ENCODE measurements at places on chromosomes 3 and 15.

DNA sequence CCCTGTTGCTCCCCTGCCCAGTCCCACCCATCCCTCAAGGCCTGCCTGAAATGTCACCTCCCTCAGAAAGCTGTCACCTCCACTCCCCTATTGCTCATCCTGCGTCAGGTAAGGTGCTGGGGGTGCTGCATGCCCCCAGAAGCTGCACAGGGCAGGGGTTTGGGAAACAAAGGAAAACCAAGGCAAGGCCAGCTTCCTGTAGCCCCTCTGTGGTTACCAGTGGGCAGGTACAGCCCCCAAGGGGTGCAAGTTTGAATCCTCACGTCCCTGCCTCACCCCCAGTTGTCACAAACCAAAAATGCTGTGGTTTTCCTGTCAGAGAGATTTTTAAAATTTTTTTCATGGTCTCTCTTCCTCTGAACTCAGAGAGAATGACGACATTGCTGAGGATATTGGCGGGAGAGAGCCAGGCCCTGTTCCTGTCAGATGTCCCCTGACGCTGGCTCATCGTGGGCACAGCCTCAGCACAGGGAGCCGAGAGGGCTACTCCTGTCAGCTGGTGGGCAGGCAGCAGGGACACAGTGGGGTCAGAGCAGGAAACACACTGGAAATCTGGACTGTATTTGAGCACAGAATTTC lies 27.0 kb downstream of the PSTPIP1 start:
- no peak for DNase-seq

GRCh38 chr3:39550354-39551051 lies 83.0 kb downstream of the MOBP start:
- no peak for DNase-seq

DNA sequence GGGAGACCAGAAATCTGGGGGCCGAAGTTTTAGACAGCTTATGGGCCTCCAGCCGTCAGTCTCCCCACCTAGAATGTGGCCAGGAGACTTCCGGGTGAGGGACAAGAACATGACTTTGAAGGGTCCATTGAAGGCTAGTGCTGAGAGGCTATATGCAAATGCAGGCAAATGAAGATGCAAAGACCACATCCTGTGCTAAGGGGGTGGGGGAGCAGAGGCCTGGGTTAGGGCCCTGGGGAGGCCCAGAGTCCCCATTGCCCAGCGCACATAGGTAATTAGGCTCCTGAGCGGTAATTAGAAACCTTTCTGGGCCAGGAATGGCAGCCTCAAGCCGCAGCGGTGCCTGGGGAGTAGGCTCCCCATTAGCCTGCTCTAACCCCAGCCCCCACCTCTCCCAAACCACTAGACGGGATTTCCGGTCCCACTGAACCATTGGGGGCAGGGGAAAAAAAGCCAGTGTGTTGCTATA lies 6.8 kb downstream of the CSK start:
- peak; percentile 53 for DNase-seq

DNA sequence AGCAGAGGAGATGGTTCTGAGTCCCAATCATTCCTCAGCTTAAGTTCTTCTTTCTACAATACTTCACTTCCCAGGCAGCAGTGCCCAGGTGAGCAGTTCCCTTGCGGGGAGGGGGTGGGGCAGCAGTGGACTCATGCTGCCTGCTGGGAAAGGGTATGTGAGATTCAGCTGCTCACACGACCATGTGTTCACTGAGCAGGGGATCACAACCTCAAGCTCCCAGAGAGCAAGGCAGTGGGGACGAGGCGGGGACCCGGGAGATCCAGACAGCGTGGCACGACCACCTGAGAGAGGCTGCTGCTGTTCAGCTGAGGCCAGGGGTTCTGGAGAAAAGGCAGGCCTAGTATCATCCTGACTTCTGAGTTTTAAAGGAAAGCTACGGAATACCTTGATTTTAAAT lies 166.6 kb downstream of the XXYLT1 start:
- DNase-seq = no peak

GRCh38 chr3:120114981-120115380 lies 20.7 kb upstream of the GSK3B start:
- DNase-seq = no peak

GRCh38 chr15:52161406-52161966 lies 29.7 kb downstream of the GNB5 start:
- no peak for DNase-seq

DNA sequence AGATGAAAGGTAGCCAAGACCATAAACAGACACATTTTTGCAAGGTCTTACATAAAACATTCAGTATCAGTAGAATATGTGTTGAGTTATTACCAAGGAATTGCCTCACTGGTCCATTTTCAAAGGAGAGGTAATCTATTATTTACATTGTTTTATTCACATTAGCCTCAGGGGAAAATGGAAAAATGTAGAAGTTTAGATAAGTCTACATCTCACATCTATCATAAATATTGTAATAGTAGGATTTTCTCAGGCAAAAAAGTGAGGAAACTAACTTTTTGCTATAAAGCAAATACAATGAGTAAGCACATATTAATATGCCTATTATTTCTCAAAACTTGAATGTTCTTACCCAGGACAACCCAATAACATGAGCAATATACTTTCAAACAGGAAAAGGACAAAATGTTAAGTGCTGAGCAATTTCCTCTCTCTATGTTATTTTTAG lies 184.6 kb upstream of the AGTR1 start:
- no peak for DNase-seq

GRCh38 chr3:196202516-196202970 lies 8.7 kb downstream of the ZDHHC19 start:
- DNase-seq = no peak

GRCh38 chr3:186053954-186054791 lies 54.7 kb downstream of the ETV5 start:
- DNase-seq = no peak

- DNase-seq = no peak
Measured at GRCh38 chr3:136136454-136136853, 59.7 kb downstream of the MSL2 start.

DNA sequence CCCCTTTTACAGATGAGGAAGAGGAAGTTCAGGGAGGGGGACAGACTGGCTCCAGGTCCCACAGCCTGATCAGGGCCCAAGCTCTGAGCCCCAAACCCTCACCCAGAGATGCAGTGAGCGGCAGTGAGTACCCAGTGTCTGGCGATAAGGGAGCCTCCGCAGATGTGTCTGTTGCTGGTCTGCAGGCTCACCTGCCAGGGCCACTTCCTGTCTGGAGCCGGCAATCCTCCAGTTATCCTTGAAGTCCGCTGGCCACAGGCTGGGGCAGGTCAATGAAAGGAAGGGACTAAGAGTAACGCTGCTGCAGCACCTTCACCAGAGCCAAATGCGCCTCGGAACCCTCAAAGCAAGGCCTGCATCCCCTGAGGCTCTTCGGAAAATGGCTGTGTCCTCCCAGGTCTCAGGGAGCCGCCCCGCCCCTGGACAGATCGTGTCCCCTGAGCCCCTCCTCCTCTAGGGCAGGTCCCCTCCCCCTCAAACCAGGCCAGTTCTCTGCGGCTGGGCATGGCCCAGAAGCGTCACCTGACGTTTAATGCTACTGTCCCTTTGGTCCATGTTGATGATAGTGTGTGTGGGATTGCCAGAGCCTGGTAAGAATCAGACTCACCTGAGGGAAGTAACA lies 51.5 kb downstream of the MYL3 start:
- no peak for DNase-seq

DNA sequence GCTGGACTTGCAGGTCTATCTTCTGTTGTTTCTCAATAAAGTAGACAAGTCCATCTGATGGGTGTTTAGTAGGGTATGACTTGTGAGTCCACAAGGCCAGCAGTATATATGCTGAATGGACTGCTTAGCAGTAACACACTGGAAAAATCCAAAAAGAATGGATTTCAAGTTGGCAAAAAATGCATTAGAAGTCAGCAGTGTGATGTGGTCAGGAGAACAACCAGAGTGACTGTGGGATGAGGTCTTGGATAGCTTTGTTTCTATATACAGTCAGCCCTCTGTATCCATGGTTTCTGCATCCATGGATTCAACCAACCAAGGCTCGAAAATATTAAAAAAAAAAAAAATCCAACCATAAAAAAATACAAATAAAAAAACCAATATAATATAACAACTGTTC lies 55.8 kb downstream of the LPP start:
- DNase-seq = no peak

- DNase-seq = no peak
Measured at GRCh38 chr15:84793431-84794161, 23.6 kb upstream of the ALPK3 start.

- no peak for DNase-seq
Measured at GRCh38 chr15:81024265-81024872, 23.6 kb downstream of the TLNRD1 start.

DNA sequence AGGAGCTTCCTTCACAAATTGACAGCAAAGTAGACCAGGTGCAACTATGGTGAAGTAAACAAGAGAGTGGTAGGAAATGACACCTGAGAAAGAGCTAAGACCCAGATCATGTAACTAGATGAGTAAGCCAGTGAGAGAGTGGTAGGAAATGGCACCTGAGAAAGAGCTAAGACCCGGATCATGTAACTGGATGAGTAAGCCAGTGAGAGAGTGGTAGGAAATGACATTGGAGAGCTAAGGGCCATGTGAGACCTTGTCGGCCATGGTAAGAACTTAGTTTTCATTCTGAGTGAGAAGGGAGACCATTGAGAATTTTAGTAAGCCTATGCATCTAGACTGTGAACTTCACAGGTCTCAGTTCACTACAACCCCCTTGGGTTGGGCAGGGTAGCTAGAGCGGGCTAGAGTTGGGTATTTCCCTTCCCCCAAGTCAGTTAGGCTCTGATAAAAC lies 5.4 kb upstream of the SENP7 start:
- DNase-seq = peak; percentile 18

- no peak for DNase-seq
Measured at GRCh38 chr15:36925049-36925448, 175.3 kb downstream of the MEIS2 start.

DNA sequence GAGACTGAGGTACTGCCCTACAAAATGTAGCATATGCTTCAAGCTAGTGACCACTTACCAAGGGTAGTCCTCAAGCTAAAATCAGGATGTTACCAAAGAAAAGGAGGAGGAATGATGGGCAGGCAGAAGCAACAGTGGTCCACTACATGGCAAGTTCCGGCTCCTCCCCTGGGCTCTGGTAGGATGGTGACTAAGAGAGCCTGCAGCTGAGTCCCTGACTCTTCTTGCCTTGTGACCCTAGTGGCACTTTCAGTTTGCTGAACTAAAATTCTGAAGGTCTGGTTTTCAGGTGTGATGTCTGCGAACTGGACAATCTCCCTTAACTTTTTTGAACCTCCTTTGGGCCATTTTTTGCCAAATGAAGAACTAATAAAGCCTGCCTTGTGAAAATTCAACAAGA lies 40.9 kb downstream of the MRPL46 start:
- no peak for DNase-seq

- DNase-seq = no peak
Measured at GRCh38 chr15:40285151-40285550, 2.3 kb upstream of the ANKRD63 start.

- DNase-seq = no peak
Measured at GRCh38 chr3:106343811-106344210, 475.0 kb upstream of the CBLB start.

- no peak for DNase-seq
Measured at GRCh38 chr3:183307749-183308148, 54.7 kb downstream of the B3GNT5 start.

DNA sequence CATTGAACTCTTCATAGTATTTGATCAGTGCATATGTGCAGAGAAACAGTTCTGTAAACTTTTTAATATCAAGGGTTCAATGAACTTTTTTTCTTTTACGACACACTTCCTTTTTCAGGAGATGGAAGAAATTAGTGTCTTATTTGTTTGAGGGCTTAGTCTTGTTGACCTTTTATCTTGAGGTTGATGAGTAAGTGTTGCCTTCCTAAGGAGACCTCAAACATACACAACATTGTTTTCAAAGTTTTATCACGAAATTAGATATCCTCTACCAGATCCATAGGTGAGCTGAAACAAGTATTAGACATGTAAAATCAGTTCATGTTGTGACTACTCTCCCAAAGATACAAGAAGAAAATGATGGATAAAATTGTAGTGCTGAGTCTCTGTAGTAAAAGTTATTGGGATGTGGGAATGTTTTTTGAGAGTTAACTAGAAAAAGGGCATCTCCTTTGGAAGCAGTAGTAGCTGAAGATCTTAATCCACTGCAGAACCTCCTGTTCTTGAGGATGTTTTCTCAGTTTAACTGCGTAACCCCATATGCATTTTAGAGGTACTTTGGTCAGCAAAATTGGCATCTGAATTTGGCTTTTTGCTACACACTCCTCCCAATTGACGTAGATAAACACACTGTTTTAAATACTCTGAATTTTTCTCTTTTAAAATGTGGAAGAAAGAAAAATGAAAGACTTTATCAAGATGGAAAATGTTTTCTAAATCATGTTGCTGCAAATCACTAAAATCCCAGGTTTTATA lies 116.8 kb downstream of the GALK2 start:
- DNase-seq = no peak

DNA sequence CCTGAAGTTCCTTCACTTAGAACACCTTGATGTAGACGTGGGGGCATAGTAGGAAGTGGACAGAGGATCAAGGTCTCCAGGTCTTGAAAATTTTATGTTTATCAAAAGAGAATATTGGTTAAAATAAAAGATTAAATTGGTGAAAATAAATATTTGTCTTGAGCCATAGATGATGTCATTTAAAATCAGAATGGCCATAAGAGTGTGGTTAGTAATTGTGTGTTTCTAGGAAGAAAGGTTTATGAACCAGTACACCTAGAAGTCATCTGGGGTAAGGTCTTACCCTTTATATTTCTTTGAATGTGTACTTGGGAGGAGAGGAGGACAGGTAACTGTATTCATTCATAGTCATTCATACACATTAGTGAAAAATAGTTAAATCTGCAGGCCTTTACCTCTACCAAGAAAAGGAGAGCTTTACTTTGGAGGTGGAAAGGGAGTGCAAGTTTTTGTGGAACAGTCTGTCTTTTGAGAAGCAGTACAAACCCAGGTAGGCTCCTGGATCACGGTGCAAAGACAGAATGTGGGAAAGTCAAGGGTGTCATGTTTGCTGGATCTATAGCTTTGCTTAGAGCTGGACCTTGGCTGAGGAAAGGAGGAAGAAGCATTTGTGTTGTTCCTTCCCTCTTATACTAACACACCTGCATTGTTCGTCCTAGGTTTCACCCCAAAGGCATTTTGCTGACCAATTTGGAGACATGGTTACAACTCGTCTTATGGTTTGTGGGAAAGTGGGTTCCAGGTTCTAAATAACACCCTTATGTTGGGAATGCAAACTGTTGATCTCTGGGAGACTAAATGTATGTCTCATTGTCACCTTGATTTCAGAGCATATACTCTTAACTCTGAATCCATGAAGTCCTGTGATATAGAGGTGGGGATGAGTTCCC lies 6.2 kb downstream of the SCAANT1 start:
- no peak for DNase-seq

GRCh38 chr15:72994534-72995177 lies 57.6 kb upstream of the NEO1 start:
- no peak for DNase-seq

DNA sequence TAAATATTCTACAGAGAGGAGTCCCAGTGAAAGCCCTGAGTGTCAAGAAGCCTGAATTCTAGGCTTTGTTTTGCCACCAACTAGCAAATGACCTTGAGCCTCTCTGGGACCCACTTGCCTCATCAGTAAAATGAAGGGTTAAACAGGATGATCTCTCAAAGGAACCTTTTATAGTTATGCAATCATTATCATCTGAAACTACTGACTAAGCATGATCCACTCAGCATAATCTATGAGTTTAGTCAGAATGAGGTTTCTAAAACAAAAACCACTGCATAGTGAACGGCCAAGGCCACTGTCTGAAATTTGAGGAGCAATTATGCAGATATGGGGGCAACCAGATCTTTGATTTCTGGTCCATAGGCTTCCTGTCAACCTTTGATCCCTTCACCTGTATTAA lies 319.0 kb downstream of the MECOM start:
- DNase-seq = no peak

All from T-cell (primary cell).